Left renal cortex interstitium (tissue), 4 donors: ENCODE measurements at places on chromosomes 7 and 10. TPM values are rescaled to one million over a fixed set of nuclear protein-coding genes. Genes with fewer than 3 reads are reported as not detected.

Gene GPR37
- polyA plus RNA-seq, result 1.5 TPM

Gene LOXL4
- 4.4 TPM for polyA plus RNA-seq

Gene ASB10
- not detected for polyA plus RNA-seq

Gene GNAT3
- polyA plus RNA-seq, result not detected

Gene TLL2
- 0.74 TPM for polyA plus RNA-seq

Gene ZNF467
- polyA plus RNA-seq, result 24.9 TPM

Gene MYL10
- not detected for polyA plus RNA-seq

Gene OR2A1
- 1.9 TPM for polyA plus RNA-seq

Gene PDK4
- polyA plus RNA-seq, result 28.6 TPM

Gene RHBDD2
- polyA plus RNA-seq, result 66.9 TPM

GRCh38 chr10:49176310-49177268 is 11.6 kb downstream of the TMEM273 start:
- no peak for DNase-seq

- DNase-seq, result no peak
Observed at GRCh38 chr7:20246236-20246635, 29.1 kb upstream of the MACC1 start.

DNA sequence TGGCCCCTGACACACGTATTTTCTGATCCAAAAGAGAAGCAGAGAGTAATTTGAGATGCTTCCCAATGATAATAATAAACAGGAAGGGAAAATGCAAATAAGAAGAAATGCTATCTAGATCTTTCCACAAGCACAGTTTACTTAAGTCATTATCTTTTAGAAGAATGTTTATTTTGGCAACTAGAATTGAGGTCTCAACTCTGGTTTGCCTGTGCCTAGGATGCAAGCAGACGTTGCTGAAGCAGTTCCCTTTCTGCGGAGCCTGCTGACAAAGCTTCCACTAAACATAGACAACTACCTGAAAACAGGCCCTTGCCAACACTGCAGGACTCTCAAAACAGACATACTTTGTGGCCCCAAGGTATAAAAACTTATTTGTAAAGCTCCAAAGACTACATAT is 315.8 kb upstream of the POM121L12 start:
- no peak for DNase-seq

DNA sequence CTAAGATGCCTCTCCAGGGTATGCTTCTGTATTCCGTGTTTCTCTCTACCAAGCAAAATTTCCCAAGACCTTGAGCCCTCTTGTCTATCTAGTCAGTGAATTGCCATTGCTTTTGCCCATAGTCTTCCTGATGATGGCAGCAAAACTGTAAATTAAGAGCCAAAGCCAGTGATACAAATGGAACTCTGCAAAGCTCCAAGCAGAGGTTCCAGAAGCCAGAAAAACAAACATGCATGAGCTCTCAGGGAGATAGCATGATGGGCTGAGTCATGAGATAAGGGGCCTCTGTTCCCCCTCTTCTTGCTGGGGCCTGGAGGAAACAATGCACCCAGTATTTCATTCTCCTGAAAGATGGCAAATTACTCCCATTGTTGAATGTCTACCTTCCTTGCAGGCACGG is 24.7 kb downstream of the LSMEM1 start:
- DNase-seq, result no peak

- no peak for DNase-seq
Observed at GRCh38 chr7:35818513-35818912, 17.7 kb downstream of the SEPTIN7 start.

- DNase-seq, result no peak
Observed at GRCh38 chr7:113622796-113623195, 296.0 kb downstream of the PPP1R3A start.

DNA sequence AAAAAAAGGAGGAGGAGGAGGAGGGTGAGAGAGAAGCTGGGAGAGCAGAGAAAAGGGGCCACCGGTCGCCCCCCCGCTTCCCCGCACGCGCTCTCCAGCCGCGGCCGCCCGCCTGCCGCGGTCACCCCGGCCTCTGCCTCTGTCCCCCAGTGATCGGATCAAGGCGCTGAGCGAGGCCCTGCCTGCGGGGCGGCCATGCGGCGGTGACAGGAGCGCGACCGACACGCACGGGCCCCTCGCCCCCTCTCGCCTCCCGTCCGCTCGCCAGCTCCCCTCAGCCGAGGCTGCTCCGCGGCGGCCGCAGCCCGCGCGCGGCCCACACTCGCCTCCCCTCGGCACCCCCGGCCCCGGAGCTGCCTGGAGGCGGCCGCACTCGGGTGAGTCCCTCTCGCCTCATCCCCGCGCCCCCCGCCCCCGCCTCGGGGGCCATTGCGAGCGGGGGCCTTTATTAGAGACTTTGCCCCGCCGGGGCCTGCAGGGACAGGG is at the start of gene GTF2I:
GTF2I (plus strand) TSS at position 27 of the 486 bp plus-strand sequence. CDS start 31,411 bp downstream, outside the sequence.
- no peak for DNase-seq

DNA sequence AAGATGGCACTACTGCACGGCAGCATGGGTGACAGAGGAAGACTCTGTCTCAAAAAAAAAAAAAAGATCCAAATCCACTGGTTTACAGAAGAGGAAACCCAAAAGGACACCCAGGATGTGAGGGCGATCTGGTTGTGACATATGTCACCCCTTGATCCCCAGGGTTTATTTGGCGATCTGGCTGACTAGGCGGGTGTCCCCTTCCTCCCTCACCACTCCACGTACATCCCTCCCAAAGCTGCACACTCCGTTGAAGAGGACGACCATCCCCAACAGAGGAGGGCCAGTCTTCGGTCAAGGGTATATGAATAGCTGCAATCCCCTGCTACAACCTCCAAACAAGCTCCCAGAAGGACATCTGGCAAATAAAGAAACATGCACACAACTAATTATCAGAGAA is 111.6 kb downstream of the HTR5A start:
- DNase-seq, result no peak

DNA sequence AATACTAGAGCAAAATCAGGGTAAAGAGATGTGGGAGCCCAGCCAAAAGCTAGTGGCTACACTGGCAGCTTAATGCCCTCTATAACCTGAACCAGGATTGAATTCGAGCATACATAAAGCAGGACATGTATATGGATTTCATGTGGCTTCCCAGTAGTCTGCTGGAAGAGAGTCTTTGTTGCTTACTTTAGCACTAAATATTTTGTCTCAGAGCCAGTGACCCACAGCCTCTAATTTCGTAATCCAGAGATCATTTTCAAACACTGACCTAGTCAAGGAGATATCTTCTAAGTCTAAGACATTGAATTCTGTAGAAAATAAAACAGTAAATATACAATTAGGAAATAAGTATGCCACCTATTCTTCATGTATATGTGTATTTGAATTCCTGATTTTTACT is 64.2 kb upstream of the GNAI1 start:
- no peak for DNase-seq

GRCh38 chr7:98753989-98754479 is 115.8 kb downstream of the TMEM130 start:
- DNase-seq, result no peak

DNA sequence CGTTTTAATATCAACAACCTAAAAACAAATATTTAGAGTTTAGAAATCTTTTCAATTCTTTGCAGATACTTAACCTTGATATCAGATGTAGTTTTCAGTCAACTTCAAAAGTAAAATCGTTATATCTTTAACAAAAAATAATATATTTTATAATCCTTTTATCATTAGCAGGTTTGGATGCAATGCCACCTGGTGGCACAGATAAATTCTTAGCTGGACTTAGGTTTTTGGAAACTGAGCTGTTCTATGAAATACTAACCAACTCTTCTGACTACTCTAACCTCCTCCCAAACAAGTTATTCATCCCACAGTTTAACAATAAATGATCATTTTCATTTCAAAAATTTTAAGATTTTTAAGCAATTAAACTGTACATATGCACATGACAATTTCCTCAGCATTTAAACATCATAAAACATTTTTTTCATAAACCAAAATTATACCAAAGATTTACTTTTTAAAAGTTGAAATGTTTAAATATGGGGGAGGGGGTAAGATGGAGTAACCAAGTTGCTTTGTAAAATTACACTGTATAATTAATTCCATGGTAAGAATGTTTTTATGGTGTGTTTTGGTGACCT is 56.9 kb downstream of the HIBADH start:
- no peak for DNase-seq

- no peak for DNase-seq
Observed at GRCh38 chr7:76202666-76203030, 952 bp downstream of the SRRM3 start.

DNA sequence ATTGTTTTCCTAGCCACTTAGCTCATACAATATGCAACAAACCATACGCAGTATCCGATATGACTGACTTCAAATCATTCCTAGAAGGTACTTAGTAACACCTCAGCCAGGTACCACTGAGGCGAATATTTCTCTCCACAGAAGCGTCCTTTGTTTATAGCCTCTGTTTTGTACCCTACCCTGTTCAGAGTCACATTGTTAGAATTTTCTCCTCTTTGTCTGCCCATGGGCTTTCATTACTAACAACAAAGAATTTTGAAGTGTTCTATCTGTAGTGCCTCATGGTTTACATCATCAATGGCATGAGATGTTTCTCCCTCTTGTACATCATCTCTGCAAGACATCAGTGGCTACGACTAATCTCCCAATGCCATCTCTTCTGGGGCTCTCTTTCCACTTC is 212.4 kb upstream of the GLI3 start:
- DNase-seq, result no peak

DNA sequence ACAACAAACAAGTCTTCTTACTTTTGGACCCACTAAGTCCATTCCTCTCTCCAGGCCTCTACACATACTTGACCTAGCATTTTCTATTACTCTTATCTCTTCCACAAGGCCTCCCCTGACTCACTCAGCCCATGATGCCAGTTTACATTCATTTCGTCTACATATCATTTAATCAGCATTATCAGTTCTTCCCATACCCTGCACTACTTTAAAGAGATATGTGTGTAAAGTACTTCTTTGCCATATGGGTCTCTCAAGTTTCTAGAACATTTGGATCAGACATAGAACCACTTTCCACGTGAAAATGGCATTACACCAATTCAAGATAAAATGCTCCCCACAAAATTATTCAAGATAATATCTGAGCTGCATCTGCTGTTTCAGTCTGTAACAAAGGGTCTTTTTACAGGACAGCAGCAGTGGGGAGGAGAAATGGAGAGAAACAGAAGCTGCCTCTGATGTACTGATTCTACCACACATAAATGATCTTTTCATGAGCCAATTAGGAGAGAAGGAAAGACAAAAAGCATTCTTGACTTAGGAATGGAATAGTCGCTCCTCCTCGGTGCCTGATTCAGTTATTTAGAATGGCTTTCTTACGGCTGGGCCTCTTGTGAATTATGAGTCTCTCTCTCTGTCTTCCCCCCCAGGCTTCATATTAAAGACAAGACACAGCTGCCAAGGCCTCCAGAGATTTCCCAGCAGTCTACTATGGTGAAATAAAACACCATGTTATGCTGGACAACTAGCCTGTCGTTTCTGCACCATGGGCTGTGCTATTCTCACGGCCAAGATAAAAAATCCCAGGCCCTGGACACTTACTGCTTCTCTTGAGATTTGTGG is 46.9 kb upstream of the SEPTIN7 start:
- peak; percentile 65 for DNase-seq

GRCh38 chr10:63201118-63201517 is 68.0 kb downstream of the NRBF2 start:
- DNase-seq, result no peak

GRCh38 chr7:8070451-8071180 is 102.0 kb downstream of the GLCCI1 start:
- no peak for DNase-seq

DNA sequence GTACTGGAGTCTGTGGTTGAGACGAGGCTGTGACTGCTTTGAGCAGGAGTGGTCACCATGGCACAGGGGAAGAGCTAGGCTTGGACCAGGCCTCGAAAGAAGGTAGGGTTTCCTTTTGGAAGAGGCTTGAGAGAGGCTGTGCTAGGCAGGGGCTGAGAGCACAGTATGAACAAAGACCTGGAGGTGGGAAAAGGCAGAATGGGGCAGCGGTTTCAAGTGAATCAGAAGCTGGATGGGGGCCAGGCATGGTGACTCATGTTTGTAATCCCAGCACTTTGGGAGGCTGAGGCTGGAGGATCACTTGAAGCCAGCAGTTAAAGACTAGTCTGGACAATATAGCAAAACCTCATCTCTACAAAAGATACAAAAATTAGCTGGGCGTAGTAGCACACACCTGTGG is 65.9 kb downstream of the CLIP2 start:
- no peak for DNase-seq

GRCh38 chr10:30166929-30167328 is 107.5 kb upstream of the JCAD start:
- no peak for DNase-seq

DNA sequence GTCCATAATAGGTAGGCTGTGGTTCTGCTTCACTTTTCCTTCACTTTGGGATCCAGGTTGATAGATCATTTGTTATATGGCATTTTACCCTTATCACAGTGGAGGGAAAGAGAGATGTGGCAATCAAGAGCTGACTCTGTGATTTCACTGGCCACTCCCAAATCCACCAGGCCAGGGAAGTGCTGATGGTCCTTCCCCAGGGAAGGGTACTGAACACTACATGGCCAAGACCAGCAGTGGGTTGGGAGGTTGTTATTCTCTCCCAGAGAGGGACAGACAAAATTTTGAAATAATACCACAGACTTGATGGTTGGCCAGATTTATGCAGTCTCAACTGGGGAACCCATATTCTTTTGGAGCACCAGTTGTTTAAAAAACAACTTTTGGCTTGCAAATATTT is 102.5 kb downstream of the SND1 start:
- DNase-seq, result no peak

- DNase-seq, result no peak
Observed at GRCh38 chr10:33178026-33178755, 156.3 kb downstream of the NRP1 start.

DNA sequence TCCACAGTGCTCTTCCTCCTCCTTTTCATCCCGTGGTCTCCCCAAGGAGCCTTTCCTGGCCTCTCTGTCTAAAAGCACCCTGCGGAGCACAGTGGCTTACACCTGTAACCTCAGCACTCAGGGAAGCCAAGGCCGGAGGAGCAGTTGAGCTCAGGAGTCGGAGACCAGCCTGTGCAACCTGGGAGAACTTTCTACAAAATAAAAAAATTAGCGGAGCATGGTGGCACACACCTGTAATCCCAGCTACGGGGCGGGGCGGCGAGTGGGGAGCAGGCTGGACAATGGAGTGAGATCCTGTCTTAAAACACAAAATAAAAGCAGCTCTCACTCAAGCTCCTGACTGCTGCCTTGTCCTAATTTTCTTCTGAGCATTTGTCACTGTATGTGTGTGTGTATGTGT is 1.4 kb upstream of the COBL start:
- DNase-seq, result no peak

DNA sequence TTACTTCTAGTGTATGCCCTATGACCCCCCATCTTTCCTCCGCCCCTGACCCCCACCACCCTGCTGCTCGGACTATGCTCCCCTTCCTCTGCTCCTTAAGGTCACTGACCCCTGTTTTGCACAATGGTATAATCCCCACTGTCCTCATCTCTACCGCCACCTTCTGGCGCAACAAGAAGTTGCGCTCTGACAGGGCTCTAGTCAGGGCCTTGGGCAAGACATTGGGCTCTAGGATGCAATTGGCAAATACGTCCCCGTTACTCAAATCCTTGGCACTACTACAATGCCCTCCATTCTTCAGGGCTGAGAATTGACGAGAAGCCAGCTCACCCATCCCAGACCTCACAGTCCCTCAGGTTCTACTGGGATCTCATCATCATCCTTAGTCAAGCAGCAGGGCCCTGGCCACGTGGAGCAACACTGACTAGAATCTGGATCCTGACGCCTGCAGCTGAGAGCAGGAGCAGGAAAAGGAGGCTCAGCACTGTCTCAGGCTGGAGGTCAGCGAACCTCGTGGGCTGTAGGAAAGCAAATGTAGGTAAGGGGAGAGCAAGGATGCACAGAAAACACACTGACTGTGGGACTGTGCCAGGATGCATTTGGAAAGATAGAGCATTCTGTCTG is 10.6 kb downstream of the LRIT2 start:
- no peak for DNase-seq

- no peak for DNase-seq
Observed at GRCh38 chr10:82210331-82210730, 335.3 kb downstream of the NRG3 start.
